ENCODE measurements at places on chromosomes 4 and X. TPM values are rescaled to one million over a fixed set of nuclear protein-coding genes. Genes with fewer than 3 reads are reported as not detected.

Gene BMX
- 0.91 TPM for polyA plus RNA-seq

Gene ADH7
- not detected for polyA plus RNA-seq

GRCh38 chr4:2059726-2060602 lies 837 bp downstream of the NAT8L start:
- DNase-seq: no peak

GRCh38 chr4:73917081-73917501 lies 47.9 kb downstream of the CXCL1 start:
- no peak for DNase-seq

DNA sequence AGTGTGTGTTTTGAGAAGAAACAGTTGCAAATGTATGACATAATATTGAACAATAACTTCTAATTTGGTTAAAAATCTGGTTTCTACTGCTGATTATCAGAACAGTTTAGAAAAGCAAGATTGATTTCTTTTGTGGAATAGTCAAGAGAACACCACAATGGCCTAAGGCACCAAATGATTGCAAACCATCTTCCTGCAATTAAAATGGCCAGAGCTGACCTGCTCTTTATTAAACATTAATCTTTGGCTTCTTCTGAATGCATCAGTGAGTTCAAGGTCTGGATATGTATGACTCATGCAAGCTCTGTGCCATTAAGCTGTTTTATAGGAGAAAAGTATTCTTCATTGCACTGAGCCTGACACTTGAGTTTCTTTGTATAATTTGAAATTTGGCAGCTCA lies 107.8 kb upstream of the PDHA2 start:
- DNase-seq: no peak

All from psoas muscle (tissue), 8 donors.